ENCODE measurements at places on chromosomes 1 and 21.

DNA sequence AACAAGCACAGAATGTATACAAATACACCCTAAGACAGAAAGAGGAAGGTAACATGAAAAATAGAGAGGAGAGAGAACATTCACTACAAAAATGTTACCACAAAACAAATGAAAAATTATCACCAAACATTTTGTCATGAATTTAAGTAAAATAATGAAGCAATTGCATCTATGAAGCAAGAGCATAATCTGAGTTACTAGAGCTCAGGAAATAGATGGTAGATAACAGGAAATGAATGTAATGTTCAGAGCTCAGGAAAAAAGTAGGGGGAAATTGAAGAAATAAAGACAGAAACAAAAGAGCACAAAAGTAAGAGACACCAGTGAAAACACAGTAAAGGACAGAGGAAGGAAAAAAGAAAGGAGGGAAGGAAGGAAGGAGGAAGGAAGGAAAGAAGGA is 19.4 kb downstream of the SEC16B start:
- DNase-seq: no peak

- no peak for DNase-seq
These were observed 103.3 kb downstream of the SUSD4 start for GRCh38 chr1:223260712-223261111.

GRCh38 chr1:185996211-185996610 is 262.0 kb downstream of the HMCN1 start:
- no peak for DNase-seq

- no peak for DNase-seq
These were observed 14.3 kb upstream of the EDN2 start for GRCh38 chr1:41498804-41499203.

- no peak for DNase-seq
These were observed 589.4 kb downstream of the PLPP3 start for GRCh38 chr1:55990007-55990406.

GRCh38 chr1:150150133-150151021 is 661 bp downstream of the PLEKHO1 start:
- DNase-seq: no peak
